LNCaP clone FGC (cell line): ENCODE measurements at places on chromosomes 16 and 17.

- no peak for DNase-seq
These were observed 85.4 kb downstream of the IRF8 start for GRCh38 chr16:85984231-85984880.

- no peak for DNase-seq
These were observed 118.9 kb upstream of the PIRT start for GRCh38 chr17:10956821-10957220.

DNA sequence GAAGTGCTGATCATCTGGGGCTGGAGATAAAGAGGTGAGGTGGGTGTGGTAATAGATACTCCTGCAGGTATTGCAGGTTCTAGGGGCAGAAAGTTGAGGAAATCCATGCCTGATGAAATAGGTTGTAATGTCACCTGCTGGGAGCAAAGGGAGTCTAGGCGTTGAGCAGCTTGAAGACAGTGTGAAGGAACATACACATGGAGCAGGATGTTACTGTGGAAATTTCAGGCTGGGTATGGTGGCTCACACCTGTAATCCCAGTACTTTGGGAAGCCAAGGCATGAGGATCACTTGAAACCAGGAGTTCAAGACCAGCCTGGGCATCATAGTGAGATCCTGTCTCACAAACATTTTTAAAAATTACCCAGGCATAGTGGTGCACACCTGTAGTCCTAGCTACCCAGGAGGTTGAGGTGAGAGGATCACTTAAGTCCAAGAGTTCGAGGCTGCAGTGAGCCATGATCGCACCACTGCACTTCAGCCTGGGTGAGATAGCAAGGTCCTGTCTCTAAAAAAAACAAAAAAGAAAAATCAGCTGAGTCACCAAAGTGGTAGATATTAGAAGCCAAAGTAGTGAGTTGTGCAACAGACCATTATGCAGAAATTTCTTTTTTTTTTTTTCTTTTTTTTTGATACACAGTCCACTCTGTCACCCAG, 9.1 kb upstream of the CRYBA1 start:
- DNase-seq: no peak

GRCh38 chr17:49951362-49952082, 17.5 kb upstream of the DLX4 start:
- no peak for DNase-seq

- no peak for DNase-seq
These were observed 17.2 kb upstream of the UTP6 start for GRCh38 chr17:31918701-31919128.

- no peak for DNase-seq
These were observed 573.5 kb downstream of the KCNJ18 start for GRCh38 chr17:22265807-22266206.

DNA sequence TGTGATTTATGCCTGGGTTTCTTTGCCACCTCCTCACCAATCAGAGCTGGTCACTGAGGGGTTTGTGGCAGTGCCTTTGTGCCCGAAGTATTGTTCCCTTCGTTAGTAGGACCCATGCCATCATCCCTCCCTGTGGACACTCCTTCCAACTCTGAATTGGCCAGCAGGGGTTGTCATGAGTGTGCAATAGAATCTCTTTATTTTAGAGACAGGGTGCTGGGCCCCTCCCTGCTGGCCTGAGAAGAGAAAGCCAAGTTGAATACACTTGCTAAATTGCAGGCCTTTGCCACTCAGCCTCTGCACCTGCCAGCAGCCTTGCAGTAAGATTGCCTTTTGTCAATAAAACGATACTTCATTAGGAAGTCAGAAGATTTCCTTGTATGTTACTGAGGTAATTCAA, 40.7 kb upstream of the SLC12A3 start:
- peak; percentile 33 for DNase-seq

DNA sequence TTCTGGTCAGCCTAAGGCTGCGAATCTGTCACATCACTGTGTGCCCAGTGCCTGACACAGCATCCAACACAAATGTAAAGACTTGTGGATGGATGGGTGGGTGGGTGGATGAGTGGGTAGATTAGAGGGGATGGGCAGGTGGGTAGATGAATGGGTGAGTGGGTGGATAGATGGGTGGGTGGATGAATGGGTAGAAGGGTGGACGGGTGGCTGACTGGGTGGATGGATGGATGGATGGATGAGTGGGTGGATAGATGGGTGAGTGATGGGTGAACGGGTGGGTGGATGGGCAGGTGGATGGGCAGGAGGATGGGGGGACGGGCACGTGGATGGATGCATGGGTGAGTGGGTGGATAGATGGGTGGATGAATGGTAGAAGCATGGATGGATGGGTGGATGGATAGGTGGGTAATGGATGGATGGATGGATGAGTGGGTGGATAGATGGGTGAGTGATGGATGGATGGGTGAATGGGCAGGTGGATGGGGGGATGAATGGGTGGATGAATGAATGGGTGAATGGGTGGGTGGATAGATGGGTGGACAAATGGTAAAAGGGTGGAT, 31.1 kb upstream of the ZFPM1 start:
- no peak for DNase-seq

DNA sequence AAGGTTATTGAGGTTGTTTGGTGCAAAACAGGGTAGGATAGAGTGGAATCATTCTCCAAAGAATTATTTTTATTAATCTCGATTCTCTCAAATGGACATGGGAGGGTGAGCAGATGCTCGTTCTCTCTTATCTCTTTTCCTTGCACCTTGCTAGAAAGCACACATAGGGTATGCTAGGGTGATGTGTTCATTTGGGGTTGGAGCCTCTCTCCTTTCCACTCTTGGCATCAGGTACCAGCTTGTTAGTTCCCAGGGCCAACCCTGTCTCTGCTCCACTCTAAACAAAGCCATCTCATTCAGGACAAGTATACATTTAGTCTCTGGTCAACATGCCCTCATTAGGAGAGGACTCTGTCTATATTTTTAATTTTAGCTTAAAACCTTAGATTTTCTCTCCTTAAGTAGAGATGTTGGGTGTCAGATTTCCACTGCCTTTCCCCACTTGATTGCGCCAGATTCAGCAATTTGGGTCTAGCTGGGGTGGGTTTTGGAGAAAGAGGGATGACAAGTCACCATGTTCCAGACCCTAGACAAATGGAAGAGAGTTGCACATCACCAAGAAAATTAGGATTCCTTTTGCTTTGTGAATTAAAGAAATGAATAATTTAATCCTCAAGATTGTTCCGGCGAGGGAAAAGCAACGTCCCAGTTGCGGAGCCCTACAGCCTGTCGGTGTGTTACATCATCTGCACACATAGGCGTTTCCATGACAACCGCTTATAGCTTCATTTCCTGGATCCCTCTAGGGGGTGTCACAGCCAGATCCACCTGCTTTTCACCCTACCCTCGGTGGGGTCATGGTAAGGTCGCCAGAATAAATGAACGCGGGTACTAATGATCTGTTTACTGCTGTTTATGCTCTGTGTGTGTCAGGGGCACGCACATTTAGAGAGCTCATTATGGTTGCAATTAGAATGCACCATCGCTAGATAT, 41.6 kb downstream of the SNX11 start:
- no peak for DNase-seq

- DNase-seq: no peak
These were observed 53.1 kb upstream of the TANGO6 start for GRCh38 chr16:68790130-68790761.

DNA sequence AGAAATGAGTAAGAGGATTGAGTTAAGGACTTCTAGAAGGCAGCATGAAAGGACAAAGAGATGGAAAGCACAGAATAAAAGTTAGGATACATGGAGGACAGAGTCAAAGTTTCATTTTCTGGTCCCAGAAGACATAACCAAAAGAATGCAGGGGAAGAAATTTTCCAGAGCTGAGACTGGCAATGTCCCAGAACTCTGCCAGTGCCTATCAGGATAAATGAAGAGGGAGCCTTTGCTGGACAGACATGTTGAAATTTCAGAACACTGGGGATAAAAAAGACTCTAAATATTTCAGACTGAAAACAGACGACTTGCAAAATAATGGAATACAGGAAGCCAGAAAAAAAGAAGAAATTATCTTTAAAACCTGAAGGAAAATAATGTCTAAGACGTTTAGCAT, 55.7 kb downstream of the NT5M start:
- no peak for DNase-seq

GRCh38 chr17:46770818-46771560, 47.5 kb downstream of the WNT3 start:
- DNase-seq: no peak

GRCh38 chr16:920051-920681, 50.6 kb downstream of the LMF1 start:
- no peak for DNase-seq

DNA sequence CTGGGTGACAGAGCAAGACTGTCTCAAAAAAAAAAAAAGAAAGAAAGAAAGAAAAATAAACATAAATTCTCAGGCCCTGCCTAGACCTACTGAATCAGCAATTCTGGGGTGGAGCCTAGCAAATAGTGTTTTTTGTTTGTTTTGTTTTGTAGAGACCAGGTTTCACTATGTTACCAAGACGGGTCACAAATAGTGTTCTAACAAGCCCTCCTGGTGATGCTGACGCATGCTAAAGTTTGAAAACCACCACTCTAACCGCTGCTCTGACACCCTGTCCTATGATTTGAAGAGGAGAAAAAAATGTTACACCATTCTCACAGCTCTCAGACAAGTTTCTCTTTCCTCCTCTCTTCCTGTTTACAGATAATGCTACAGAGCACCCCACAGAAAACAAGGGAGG, 1.5 kb downstream of the MRPL10 start:
- no peak for DNase-seq

DNA sequence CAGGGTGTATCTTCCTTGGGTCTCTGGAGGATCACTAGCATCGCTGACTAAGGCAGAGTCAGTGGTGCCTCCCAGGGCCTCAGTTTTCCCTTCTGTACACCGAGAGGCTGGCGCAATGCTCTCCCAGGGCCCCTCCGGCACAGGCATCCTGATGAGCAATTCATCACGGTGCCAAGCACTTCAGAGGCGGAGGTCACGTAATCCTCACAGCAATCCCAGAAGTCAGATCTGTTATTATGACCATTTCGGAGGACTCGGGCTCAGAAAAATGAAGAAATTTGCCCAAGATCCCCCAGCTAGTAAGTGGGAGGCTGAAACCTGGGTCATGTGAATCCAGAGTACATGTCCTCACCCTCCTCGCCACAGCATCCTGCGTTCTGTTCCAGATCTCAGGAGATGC, 46.5 kb downstream of the AIPL1 start:
- DNase-seq: no peak

DNA sequence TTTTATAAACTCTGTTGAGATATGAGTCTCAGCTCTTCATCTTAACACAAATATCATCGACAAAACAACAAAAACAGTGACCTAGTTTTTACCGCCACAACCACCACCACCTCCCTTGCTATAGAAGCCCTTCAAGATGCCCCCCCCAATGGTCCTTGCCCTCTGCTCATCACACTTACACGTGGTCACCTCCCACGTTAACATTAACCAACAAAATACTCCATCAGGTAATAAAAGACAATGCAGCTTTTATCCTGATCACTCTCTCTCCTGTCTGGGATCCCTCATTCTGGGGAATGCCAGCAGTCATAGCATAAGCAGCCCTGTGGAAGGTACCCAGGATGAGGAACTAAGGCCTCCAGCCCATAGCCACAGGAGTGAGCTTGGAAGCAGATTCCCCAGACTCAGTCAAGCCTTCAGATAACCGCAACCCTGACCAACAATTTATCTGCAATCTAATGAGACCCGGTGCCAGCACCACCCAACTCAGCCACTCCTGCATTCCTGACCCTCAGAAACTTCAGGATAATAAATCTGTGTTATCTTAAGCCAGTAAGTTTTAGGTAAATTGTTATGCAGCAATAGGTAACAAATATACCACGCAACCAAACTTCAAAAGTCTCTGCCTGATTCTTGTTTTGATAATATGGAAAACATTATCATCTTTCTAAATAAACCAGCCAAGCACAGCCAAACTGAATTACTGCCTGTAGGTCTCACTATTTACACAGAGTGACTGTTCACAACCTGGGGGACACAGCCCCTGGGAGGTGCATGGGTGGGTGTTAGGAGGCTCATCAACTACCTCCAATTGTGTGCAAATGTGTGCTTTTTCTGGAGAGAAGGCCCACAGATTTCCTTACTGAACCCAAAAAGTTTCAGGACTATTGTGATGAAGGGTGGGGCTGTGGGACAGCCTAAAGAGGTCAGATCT, 6.1 kb downstream of the PECAM1 start:
- no peak for DNase-seq

DNA sequence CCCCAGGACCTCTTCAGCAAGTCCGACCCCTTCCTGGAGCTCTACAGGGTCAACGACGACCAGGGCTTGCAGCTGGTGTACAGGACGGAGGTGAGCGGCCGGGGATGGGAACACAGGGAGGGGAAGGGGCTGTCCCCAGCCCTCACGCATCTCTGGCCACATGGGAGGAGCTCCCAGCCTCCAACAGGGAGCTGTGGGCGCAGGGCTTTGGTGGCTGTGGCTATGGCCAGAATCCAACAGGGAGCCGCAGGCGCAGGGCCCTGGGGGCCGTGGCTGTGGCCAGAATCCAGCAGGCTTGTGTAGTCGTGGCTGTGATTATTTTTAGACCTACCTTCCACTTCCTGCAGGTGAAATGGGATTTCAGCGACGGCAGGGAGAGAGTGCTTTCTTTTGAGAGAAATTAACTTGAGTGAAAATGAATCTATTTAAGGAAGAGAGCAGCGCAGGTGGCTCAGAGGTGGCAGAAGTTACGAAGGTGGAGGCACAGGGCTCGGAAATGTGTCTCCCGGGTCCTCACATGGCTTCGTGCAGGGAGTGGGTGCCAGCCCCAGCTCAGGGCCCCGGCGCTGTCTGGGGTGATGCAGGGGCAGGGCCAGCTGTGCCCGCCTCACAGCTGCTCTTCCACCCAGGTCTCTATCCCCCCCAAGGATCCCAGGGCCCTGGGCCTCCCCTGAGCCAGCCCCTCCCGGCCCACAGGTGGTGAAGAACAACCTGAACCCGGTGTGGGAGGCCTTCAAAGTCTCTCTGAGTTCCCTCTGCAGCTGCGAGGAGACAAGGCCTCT, 9.4 kb downstream of the CPNE7 start:
- DNase-seq: no peak

DNA sequence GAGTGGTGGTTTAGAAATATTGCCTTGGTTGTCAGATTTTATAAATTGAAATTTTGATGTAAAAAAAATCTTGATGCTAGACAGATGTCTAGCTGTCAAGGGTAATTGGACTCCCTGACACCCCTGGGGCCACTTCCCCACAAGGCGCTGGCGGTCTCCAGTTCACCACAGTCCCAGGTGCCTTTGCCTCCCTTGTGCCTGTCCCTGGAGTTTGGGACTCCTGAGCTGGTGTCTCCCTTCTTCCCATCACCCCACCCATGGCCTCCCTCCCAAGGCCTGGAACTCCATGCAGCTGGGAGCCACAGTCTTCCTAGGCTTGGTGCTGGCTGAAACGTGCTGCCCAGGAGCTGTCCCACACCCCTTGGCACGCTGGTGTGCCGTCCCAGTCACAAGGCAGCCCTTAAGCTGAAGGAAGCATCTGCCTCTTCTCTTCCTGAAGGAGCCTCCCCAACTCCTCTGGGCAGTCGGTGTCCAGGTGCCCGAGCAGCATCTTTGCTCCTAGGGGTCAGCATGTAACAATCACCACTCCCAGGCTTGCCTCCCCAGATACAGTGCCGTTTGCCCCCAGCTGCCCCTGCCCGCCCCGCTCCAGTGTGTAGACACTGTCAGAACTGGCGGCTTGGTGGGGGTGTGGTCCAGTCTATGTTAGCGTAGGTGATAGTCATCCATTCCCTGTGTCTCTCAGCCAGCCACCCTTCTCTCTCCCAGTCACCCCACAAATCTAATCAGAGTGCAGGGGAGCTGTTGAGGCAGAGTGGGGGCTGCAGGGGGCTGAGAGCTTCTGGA, 26.2 kb downstream of the POLR3E start:
- DNase-seq: no peak
